ENCODE measurements at places on chromosomes 13 and 19.
A peak's percentile ranks its signal among the peaks of the same experiment; 100 is the strongest.

GRCh38 chr19:49983645-49984229 lies 22.8 kb upstream of the SIGLEC11 start:
- DNase-seq = peak; percentile 75

- DNase-seq = no peak
These were observed 2.4 kb upstream of the PPP2R1A start for GRCh38 chr19:52187407-52187806.

- no peak for DNase-seq
These were observed 11.6 kb upstream of the ZNF544 start for GRCh38 chr19:58217069-58217481.

- no peak for DNase-seq
These were observed 284.2 kb downstream of the TBC1D4 start for GRCh38 chr13:75197803-75198202.

DNA sequence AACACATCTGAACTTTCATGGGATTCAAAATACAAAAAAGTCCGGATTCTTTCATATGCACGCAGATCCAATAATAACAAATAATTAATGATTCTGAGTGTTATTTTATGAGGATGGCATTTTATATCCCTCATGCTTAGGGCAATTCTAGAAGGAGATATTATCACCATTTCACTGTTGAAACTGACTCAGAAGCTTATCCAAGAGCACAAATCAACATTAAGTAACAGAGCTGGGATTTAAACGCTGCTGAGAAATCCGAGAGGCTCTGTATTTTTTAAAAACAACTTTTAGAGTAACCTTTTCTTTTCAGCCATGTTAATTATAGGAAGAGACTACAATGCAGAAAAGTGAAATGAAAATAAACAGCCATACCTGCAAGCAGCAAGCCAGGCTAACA lies 30.3 kb downstream of the ATP7B start:
- DNase-seq = no peak

GRCh38 chr19:48342841-48343540 lies 17.6 kb downstream of the EMP3 start:
- DNase-seq = no peak

- no peak for DNase-seq
These were observed 1.9 kb downstream of the ZNF493 start for GRCh38 chr19:21398851-21399250.

- no peak for DNase-seq
These were observed 5.9 kb downstream of the ARHGEF1 start for GRCh38 chr19:41888926-41889325.

DNA sequence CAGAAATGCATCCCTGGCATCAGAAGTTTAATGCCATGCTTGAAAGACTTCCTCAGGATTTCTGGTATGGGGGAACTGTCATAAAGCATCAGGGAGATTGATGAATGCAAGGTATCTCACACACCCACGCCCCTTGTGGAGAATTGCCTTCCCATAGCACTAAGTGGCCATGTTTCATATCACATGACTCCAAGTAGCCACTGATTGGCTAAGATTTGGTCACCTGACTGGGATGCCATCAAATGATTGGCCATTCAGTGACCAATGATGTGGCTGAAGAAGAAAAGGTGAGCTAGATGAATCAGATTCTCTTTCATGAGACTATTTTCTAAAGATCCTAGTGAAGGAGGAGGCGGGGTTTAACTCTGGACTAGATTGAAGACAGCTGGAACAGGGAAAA lies 7.3 kb downstream of the KLK8 start:
- no peak for DNase-seq

DNA sequence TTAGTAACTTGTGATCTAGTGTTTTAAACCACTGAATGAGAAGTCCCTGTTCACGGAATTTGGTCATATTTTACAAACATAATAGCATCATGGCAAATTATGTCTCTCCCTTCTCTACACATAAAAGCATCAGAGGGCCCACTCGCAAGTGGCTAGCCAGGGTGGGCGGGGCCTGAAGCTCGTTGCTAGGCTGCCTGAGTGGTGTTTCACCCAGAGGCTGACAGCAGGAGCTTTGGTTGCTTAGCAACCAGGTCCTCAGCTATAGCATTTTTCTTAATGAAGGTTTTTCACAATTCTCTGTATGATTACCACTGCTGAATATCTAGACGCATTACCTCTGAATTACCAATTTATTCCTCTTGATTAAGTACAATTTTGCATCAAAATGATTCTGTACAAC lies 126.5 kb downstream of the NALCN start:
- no peak for DNase-seq

DNA sequence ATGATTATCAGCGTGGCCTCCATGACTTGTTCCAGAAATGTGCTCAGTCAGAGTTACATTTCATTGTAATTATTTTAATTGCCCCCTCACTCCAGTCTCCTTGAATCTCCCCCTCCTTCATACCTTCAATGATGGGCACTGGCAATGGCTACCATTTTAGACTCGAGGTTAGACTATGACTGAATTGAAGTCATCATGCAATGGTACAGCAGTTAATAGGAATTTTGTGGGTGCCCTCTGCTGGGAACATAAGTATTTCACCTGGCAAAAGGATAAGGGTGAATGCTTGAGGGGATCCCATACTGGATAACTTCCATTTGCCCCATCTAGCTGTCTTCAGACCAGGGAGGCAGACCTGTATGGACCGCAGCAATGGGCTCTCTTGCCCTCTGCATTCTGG lies 32.2 kb upstream of the USP12 start:
- no peak for DNase-seq

DNA sequence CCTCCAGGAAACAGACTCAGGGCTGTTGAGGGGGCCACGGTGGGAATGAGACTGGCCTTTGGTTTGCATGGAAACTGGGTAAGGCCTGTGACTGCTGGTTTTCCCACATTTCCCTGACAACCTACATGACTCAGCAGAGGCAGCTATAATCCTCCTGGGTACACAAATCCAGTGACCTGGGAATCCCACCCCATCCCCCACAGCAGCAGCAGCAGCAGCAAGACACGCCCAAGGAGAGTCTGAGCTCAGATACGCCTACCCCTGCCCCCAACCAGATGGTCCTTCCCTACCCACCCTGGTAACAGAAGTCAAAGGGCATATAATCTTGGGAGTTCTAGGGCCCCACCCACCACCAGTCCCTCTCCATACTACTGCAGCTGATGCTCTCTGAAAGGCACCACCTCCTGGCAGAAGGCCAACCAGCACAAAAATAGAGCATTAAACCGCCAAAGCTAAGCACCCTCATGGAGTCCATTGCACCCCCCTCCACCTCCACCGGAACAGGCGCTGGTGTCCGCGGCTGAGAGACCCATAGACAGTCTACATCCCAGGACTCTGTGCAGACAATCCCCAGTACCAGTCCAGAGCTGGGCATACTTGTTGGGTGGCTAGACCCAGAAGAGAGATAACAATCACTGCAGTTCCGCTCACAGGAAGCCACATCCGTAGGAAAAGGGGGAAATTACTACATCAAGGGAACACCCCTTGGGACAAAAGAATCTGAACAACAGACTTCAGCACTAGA lies 237.2 kb upstream of the SPRY2 start:
- DNase-seq = no peak

DNA sequence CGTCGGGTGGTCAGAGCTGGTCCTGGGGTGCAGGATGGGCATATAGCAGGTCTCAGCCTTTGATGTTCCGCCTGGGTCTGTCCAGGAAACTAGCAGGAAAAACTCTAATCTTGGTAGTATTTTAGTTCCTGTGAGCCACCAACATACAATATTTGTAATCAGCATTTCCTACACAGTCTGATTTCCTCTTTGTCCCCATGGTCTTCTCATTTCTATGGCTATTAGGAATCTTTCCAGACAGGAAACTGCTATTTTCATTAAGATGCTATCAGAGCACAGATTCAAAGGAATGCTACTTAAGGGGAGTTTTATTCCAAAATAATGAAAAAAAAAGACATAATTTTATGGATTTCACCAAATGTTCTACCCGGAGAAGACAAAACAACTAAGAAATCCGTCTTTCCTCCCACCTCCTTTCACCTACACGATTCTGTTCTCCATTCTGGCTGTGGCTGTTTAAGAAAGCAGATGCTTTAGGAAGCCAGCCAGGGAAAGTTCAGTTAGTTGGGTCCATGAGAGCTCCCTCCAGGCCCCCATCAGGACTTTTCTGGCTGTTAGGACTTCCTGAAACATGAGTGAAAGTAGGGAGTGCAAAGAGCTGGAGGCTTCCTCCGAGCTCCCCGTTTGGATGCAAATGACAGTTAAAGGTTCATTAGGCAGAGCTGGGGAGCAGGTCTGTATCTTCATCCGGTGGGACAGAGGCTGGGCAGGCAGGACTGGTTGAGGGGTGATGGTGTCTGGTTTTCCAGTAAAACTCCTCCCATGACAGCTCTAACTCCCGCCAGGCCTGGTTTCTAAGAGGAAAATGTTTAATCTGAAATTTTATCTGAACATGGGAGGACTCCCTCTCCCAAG lies 36.3 kb downstream of the SHISA2 start:
- DNase-seq = no peak

- DNase-seq = peak; percentile 78
These were observed at the start of gene ZNF836 for GRCh38 chr19:52171321-52172169. Gene ZNF836, minus strand, starts transcription at chr19:52171621. Its CDS starts 3,549 bp downstream, at chr19:52168072.

GRCh38 chr19:38977445-38978325 lies 2.1 kb upstream of the FBXO17 start:
- no peak for DNase-seq

DNA sequence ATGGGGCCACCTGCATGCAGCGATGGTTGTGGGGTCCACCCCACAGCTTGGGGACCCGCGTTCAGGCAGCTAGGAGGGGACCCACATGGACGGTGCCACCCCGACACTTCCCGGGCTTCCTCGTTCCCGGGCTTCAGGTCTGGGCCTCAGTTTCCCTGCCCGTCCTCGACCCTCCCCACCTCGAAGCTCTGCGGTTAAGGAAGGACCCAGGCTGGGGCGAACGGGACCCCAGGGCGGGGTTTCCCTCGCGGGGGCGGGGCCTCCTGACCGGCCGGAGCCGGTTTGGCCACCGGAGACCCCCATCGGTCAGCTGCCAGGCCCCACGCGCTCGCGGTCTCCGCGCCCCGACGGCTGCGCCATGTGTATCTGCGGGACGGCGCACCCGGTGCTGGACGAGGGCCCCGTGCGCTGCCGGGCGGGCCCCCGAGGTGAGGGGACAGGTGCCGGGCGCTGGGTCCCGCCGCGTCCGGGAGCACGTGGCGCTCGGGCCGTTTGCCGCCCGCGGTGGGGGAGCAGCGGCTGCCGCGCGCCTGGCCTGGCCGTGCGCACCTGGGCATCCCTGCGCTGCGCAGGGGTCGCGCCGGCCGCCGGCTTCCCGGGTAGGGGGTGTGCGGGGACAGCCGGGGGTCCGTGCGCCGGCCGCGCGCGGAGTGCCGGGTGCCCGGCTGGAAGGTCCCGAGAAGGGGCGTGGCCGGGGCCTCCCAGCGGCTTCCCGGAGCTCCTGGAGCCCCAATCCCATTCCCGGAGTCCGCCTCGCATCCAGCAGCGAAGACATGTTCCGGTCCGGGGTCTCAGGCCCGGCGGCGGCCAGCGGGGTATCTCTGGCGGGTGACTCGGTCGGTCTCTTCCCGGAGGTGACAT lies 4.2 kb downstream of the ARHGAP45 start:
- DNase-seq = no peak

DNA sequence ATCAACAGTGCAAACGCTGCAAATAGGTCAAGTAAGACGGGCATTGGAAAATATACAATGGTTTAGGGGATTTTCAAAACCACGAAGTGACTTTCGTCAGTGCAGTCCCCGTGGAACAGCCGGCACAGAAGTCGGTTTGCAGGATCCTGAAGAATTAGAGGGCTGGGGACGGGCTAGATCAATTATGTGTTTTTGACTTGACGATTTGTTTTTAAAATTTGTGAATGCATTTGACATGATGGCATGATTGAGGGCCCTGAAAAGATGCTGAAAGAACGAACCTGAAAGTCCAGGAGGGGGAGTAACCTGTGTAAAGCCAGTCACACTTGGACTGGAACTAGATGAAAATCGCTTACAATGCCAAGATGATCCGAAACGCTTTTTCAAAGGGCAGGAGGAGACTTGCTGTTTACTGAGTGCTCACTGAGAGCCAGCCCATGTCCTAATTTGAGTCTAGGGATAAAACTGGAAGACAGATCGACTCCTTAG lies 8.9 kb upstream of the DGKH start:
- no peak for DNase-seq

DNA sequence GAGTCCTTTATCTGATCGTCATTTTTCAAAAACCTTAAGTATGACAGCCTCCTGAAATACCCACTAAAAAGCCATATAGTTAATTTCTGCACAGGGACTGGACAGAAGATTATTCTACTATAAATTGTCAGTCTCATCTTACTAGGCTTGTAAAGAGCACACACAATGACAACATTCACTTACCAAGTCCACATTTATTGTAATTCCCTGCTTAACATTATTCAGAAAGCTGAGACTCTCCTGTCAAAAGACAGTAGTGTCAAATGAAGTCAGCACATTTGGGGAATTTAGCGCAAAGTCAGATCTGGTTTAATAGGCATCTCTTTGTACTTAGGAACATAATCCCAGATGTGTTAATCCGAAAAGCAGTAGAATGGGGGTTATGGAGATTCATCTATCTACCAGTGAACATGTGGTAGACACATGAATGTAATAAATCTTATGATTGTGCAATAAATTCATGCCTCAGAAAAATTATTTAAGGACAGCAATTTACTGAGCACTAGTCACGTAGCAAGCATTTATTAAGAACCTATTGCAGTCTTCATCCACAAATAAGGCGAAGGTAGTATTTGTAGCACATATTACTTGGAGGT lies 224.6 kb upstream of the GPC6 start:
- DNase-seq = no peak

- DNase-seq = no peak
These were observed 10.3 kb downstream of the DNAJB1 start for GRCh38 chr19:14507704-14508542.

- DNase-seq = no peak
These were observed 222.4 kb downstream of the KCTD12 start for GRCh38 chr13:76663592-76664335.

- DNase-seq = peak; percentile 41
These were observed 65.4 kb downstream of the RUBCNL start for GRCh38 chr13:46321494-46322225.

- DNase-seq = no peak
These were observed 15.9 kb upstream of the NOP53 start for GRCh38 chr19:47729468-47729798.

DNA sequence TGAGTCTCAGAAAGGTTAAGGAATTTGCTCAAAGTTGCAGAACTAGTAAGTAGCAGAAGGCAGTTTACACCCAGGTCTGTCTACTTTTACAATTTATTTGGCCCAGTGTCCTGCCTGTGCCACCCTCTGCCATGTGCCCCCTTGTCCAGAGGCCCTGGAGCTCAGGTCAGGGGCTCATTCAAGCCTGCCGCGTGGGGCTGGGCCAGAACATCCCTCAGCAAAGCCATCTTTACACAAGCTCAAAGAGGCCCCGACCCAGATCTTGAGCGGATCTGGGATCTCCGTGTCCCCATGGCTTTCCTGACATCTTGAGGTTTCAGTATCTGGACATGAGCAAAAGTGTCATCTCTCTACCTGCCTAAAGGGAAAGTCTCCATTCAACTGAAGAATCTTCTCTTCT lies 76.4 kb upstream of the VSTM2B start:
- DNase-seq = no peak

DNA sequence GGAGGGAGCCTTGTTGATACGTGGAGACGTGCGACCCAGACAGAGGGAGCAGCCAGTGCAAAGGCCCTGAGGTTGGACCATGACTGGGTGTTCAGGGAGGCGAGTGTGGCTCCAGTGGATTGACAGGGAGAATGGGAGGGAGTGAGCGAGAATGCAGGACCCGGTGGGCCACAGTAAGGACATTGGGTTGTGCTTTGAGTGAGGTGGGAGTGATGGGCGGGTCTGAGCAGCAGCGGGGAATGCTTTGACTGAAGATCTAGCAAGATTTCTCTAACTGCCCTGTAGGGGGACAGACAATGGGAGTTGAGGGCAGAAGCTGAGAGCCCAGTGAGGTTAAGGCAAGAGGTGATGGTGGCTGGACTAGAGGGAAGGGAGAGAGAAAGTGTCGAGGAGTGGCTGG lies 7.7 kb upstream of the NANOS2 start:
- no peak for DNase-seq
